ENCODE measurements at places on chromosomes 16 and 17. TPM values are rescaled to one million over a fixed set of nuclear protein-coding genes. Genes with fewer than 3 reads are reported as not detected.

GRCh38 chr16:56788435-56788834 lies 58.5 kb downstream of the NUP93 start:
- H3K36me3 ChIP-seq, result no peaks in the 10 kb centered on the region
- peaks cover 14% of the 10 kb centered on the region for H3K4me1 ChIP-seq
- no peak overlapping the region for H3K27ac ChIP-seq
- H3K27me3 ChIP-seq, result no peaks in the 10 kb centered on the region
- no peak overlapping the region for H3K4me3 ChIP-seq

DNA sequence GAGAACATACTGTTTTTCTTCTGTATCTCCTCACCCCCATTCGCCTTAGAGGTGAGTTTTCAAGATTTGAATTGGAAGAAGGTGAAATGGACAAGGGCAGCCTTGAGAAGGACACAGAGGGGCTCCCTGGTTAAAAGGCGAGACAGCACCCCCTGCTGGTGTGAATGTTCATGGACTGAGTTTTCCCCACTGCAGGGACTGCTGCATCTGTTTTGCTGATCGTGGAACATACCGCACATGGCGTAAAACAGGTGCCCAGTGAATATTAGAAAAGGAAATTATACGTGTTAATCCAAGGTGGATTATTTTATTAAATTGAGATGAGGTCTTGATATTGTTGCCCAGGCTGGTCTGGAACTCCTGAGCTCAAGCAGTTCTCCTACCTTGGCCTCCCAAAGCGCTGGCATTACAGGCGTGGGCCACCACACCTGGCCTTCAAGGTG lies 54.5 kb downstream of the NDE1 start:
- no peak overlapping the region for H3K4me3 ChIP-seq
- H3K27ac ChIP-seq, result peak overlapping the region; percentile 38
- no peaks in the 10 kb centered on the region for H3K27me3 ChIP-seq
- peaks cover 11% of the 10 kb centered on the region for H3K4me1 ChIP-seq
- peaks cover 73% of the 10 kb centered on the region for H3K36me3 ChIP-seq
- peak; percentile 93 for DNase-seq

RGS11 gene
- 36.9 TPM for total RNA-seq

RNF222 gene
- not detected for total RNA-seq

DNA sequence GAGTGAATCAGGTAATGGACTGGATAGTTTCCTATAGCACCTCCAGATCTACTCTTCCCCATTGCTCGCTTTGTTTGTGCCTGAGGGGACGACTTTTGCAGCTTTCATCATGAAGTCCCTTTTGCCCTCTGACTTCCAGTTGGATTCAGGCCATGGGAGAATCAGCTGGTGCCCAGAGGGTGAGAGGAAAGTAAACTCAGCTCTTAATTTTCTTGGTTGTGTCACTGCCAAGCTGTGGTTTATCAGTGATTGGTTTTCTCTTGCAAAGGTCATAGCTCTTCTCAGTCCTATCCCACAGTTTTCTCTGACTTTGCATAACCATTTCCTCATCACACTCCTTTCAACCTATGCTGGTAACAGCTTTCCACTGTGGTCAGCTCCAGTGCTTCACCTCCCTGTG lies 200.1 kb downstream of the KCNJ2 start:
- no peak overlapping the region for H3K4me3 ChIP-seq
- H3K27me3 ChIP-seq, result no peaks in the 10 kb centered on the region
- DNase-seq, result no peak
- no peaks in the 10 kb centered on the region for H3K4me1 ChIP-seq

SRCIN1 gene
- 0.78 TPM for total RNA-seq

DNA sequence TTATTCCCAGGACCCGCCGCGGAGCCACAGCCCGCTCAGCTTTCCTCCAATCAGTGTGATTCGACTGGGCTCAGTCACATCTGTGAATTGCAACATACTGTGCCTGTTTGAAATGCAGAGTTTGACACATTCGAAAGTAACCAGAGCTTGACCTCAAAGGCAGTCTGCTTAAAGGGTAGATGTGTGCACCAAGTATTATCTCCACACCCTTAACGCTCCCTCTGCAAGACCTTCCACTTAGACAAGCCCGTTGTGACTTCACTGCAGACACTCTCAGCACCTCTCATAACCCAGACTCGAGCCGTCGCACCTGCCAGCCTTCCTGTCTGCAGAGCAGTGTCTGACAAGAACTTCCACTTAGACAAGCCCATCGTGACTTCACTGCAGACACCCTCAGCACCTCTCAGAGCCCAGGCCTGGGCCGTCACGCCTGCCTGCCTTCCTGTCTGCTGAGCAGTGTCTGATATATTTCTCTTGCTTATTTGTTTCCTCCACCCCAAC lies 3.7 kb downstream of the KLHDC4 start:
- no peaks in the 10 kb centered on the region for H3K27me3 ChIP-seq
- peaks cover 12% of the 10 kb centered on the region for H3K4me1 ChIP-seq
- H3K36me3 ChIP-seq, result peaks cover under 1% of the 10 kb centered on the region
- H3K27ac ChIP-seq, result no peak overlapping the region
- no peak overlapping the region for H3K4me3 ChIP-seq
- DNase-seq, result no peak

DNA sequence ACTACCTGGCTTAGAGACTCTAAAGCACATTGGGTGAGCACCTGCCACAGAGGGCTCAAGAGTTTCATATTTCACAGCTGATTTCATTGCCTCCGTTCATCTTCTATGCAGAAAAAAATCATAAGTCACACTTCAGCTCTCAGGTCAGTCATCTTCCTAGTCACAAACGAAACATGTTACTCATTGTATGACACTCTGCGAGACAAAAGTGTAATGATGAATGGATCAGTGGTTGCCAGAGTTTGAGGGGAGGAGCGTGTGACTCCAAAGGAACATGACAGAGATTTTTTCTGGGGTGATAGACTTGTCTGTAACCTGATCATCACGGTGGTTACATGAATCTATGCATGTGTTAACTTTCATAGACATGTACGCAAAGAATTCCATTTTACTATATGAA lies 195.2 kb upstream of the CNTNAP4 start:
- H3K27me3 ChIP-seq, result no peaks in the 10 kb centered on the region
- no peaks in the 10 kb centered on the region for H3K4me1 ChIP-seq
- no peaks in the 10 kb centered on the region for H3K36me3 ChIP-seq

FAM171A2 gene
- total RNA-seq, result 4.9 TPM

AATK gene
- 373 TPM for total RNA-seq

GRCh38 chr17:45148183-45149036 lies at the start of gene HEXIM1:
HEXIM1 (plus strand) TSS chr17:45148475; CDS start chr17:45149191, 716 bp downstream.
- peaks cover 34% of the 10 kb centered on the region for H3K4me1 ChIP-seq
- H3K27ac ChIP-seq, result peak within 1 kb of the TSS; percentile 99
- peak within 1 kb of the TSS; percentile 77 for H3K4me3 ChIP-seq

DNA sequence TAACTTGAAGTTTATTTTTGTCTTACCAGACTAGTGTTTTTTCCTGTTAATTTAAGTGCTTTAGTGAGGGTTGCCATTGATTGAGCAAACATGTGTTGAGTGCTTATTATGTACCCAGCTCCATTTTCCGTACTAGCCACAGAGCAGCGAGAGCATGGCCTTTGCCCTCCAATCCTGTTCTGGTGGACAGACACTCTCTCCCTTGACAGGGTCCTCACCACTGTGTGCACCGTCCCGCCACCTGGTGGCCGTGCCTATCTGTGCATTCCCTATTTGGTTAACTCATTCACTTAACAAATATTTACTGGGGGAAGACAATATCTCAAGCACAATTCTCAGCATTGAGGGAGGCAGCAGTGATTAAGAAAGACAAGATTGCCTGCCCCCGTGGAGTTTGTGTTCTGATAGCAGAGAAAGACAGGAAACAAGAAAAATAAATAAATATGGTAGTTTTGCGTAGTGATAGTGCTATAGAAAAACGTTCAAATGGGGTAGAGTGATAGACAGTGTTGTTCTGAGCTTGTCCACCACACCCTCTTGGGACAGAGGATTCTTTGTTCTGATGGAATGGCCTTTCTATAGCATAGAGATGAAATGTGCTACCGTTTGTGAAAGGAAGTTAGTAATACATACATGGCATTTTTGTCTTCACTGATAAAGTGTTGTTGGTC lies 13.0 kb downstream of the CDH13 start:
- H3K4me1 ChIP-seq, result no peaks in the 10 kb centered on the region
- no peaks in the 10 kb centered on the region for H3K27me3 ChIP-seq
- no peak for DNase-seq

DNA sequence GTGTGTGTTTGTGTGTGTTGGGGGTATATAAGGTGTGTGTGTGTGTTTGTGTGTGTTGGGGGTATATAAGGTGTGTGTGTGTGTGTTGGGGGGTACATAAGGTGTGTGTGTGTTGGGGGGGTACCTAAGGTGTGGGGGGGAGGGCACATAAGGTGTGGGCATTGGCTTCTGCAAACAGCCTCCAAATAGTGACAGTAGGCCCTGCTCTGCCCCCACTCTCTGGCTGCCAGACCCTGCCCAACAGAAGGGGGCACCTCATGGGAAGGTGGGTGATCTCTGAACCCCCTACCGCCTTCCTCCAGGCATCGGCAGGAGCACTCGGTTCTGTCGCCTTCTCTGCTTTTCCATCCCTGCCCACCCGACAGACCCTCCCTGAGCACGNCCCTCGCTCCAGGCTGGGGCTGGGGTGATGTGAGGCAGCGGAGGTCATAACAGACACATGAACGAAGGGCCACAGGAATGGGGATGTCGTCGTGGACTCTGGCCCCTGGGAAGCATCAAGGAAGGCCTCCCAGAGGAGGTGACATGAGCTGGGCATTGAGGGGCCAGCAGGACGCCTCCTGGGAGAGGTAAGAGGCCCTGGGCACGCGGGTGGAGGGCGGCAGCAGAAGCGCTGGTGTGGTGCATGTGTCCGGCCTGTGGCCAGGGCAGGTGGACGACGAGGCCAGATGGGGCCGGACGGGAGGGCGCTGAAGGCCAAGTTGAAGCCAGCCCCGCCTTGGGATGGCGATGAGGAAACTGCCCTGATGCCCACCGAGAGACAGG lies 136.6 kb upstream of the RPH3AL start:
- DNase-seq, result no peak
- peaks cover 9% of the 10 kb centered on the region for H3K4me1 ChIP-seq
- no peaks in the 10 kb centered on the region for H3K36me3 ChIP-seq
- H3K27ac ChIP-seq, result peak overlapping the region; percentile 69
- peak overlapping the region; percentile 26 for H3K4me3 ChIP-seq

Measured in tibial nerve (tissue), 4 donors.